Activated naive CD4-positive, alpha-beta T cell treated with Interleukin-2 at 50 U/mL for 16 hours (primary cell): ENCODE measurements at places on chromosomes 5 and 9.

DNA sequence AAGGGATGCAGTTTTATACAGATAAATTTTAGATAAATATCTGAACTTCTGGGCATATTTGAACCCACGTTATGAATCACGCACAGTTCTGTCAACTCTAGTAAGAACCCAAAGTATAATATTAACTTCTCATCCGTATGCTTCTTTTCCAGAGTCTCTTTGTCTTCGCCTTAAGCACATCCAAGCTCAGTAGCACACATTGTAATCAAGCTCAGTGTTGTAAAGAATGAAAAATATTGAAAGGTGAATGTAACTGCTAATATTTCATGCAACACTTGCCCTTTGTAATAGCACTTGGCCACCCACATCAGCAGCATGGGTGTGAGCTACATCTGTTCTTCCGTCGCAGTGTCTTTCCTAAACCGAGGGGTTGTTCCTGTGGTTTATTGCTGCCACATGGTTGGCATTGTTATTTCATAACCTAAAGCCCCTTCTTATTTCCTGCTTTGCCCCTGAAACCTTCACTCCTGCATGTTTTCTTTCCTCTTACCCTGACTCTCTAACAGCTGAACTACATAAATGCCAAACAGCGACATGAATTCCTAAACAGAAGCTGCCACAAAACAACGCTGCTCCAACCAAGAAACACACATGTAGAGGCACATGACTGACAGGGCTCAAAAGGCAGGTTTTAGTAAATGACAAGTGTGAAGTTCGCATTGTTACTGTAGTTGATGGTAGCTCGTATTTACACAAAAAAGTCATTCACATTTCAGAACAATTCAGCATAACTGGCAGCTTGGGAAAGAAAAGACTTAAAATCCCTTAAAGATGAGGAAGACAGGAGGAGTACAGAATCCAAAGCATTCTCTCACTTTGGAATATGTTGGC, 190.1 kb upstream of the MEF2C start:
- no peak for DNase-seq

GRCh38 chr9:77024776-77025545, 5.5 kb downstream of the FOXB2 start:
- no peak for DNase-seq

- no peak for DNase-seq
These were observed 47.6 kb downstream of the DCP2 start for GRCh38 chr5:113024076-113024697.

DNA sequence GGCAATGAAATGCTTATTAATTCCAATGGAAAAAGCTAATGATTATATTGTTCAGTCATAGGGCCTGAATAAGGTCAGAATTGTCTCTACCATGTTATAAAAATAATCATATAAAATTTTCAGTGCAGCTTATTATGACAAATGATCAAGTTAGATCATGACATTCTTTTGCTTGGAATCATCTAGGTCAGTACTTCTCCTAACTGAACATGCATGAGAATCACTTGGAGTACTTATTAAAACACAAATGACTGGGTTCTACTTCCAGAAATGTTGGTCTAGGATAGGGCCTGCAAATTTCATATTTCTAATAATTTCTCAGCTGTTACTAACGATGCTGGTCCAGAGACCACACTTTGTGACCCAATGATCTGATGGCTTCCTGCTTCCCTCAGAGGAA, 806.0 kb upstream of the ZNF608 start:
- DNase-seq, result no peak

- no peak for DNase-seq
These were observed 33.7 kb downstream of the ABITRAM start for GRCh38 chr9:108967916-108968315.

- no peak for DNase-seq
These were observed 71.7 kb downstream of the PCSK5 start for GRCh38 chr9:75962013-75962661.

DNA sequence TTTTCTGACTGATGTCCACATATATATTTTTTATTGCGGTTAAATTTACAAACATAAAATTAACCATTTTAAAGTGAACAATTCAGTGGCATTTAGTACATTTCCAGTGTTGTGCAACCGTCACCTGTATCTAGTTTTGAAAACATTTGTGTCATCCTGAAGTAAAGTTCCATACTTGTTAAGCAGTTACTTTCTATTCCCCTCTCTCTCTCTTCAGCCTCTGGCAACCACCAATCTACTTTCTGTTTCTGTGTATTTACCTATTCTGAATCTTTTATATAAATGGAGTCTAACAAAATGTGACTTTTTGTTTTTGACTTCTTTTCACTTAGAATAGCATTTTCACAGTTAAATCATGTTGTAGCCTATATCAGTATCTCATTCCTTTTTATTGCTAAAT, 480.1 kb upstream of the SMARCA2 start:
- DNase-seq, result no peak

GRCh38 chr5:180959661-180960060, 29.0 kb upstream of the BTNL3 start:
- no peak for DNase-seq

DNA sequence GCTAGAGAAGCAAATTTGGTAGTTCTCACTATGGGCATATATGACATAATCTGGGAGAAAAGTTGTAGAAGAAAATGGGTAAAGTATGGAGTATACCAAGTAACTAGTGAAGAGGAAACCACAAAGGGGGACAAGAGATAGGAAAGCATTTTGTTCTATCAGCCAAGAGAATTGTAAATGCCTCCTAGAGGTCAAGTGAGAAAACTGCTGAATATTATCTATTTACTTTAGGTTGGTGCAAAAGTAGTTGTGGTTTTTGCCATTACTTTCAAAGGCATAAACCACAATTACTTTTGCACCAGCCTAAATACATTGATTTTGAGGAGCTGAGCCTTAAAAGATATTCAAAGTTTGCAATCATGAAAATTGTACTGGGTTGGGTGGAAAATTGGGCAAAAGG, 126.7 kb upstream of the GRHPR start:
- DNase-seq, result no peak

DNA sequence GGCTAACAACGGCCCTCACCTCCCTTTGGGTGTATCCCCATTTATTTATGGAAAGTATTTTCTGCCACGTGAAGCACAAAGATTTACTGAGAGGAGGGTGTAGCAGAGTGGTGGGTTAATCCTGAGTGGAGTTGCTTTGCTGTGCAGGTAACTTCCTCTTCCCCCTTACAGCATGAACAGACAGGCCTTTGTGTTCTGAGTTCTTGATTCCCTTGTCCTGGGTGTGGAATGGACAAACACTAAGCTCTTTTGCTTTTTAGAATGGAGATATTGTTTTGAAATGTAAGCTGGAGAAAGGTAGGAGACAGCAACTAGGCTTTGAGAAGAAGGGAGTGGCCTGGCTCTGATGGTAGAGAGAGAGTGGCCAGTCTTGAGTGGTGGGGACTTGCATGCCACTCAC, 17.1 kb upstream of the GLRX start:
- no peak for DNase-seq

- DNase-seq, result no peak
These were observed 14.5 kb upstream of the KCNMB1 start for GRCh38 chr5:170403675-170404074.

- no peak for DNase-seq
These were observed 31.8 kb upstream of the FGF1 start for GRCh38 chr5:142717582-142718215.

DNA sequence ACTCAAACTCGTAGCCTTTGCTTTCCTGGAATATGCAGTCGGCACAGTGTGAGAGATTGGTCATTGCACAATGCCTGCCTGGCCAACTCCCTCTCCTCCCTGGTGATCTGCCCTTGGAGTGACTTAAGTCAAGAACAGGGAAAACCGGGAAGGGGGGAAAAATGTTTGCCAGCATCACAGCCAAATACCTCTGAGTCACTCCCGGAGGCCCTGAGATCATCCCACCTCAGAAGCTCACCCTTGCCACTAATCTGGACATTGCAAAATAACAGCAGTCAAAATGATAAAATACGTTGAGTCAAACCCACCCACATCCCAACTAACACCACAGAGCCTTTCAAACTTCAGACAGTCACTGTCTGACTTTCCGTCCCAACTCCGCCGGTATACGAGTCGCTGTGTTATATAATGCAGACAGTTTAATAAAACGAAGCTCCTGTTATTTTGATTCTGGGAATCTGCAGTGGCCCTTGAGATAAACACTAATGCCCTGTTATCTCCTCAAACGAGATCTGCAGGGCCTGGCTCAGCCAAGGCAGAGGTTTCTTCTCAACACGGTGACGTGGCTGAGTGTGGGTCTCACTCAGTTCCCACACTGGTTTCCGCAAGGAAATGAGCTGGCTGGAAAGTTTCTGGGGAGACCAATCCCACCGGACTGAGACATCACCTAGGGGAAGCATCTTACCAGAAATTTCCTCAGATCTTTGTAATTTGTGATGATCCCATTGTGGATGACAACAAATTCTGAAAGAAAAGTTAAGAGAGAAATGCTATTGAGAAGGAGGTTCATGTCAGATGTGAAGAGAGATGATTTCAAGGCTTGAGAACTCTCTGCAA, 22.1 kb downstream of the GFPT2 start:
- DNase-seq, result no peak

DNA sequence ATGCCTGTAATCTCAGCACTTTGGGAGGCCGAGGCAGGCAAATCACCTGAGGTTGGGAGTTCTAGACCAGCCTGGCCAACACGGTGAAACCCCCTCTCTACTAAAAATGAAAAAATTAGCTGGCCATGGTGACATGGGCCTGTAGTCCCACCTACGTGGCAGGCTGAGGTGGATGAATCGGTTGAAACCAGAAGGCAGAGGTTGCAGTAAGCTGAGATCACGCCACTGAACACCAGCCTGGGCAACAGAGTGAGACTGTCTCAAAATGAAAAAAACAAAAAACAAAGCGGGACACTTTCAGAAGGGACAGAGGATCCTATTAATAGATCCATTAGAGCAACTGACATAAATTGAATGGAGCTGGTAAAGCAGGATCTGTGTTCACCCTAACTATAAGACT, 89.6 kb upstream of the SGCD start:
- DNase-seq, result no peak

DNA sequence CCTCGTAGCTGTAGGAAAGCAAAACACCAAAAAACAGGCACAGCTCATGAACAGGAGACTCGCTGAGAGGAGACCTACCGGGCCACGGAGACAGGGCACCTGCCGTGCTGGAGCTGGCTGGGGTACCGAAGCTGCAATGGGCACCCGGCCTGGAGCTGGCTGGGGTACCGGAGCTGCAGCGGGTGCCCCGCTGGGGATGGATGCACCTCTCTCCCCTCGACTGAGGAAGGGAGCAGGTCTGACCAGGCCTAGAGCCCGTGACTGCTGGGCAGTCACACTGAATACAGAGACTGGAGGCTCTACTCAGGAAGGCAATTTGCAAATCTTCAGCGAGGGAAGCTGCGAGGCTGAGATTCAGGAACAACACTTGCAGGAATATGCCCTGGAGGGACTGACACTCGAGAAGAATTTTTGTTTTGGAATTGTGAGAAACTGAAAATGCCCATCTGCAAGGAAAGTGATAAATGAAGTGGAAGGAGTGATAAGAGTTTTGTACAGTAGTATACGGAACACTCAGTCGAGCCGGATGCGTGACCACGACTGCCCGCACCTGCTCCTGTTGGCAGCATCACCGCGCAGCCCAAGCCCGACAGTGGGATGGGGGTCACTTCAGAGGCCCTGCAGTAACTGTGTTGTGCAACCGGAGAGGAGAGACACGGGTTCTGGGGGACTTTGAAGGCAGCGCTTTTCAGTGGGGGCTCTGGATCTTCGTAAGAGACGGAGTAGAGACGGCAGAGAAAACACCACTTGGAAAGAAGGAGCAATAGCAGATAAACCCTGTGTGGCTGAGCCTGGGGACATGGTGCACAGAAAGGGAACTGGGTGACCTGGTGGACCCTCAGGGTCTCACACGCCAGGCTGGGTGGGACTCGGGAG, 27.9 kb upstream of the LPCAT1 start:
- no peak for DNase-seq

DNA sequence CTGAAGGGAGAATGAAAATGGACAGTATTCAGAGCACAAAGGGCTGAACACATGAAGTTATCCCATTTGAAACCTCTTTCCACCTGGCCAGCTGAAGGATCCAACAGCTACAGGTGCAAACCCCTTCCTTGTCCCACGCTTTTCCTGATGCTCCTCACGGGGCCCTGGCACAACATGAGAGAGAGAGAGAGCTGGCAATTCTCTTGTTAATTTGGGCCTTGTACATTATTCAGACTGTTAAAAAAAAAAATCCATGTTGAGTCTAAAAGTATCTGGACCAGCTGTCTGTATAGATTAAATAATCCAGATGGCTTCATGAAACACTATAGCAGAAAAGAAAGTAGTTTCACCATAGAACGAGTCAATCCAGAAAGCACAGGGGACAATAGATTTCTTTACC, 74.1 kb downstream of the HMHB1 start:
- DNase-seq, result no peak

- DNase-seq, result no peak
These were observed 505.2 kb upstream of the RGMB start for GRCh38 chr5:98268162-98268860.

- no peak for DNase-seq
These were observed 925 bp downstream of the LIFR start for GRCh38 chr5:38555354-38556087.

DNA sequence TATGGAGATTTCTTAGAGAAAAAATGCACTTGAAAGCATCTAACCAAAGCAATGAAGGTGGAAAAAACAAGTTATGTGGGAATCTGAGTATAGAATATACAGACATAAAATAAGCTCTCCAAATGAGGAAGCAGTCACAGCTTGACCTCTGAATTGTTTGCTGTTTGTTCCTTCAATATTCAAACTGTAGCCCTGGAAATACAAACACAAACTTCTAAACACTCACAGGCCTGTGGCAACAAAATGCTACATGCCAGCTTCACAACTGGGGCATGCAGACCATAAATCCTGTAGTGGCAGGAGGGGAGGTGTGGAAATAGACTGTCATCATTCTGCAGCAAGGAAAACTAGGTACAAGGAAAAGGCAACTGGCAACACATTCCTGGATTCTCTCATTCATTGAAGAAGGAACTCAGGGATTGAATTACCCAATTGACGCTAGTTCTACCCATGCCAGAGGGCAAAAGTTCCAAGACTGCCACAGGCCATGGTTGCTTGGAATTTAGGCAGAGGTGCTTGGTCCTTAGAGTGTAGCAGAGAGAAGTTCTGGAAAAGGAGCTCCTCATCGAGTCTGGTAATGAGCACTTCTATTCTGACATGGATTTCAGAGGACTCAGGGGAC, 349.6 kb downstream of the PDE4D start:
- DNase-seq, result no peak

DNA sequence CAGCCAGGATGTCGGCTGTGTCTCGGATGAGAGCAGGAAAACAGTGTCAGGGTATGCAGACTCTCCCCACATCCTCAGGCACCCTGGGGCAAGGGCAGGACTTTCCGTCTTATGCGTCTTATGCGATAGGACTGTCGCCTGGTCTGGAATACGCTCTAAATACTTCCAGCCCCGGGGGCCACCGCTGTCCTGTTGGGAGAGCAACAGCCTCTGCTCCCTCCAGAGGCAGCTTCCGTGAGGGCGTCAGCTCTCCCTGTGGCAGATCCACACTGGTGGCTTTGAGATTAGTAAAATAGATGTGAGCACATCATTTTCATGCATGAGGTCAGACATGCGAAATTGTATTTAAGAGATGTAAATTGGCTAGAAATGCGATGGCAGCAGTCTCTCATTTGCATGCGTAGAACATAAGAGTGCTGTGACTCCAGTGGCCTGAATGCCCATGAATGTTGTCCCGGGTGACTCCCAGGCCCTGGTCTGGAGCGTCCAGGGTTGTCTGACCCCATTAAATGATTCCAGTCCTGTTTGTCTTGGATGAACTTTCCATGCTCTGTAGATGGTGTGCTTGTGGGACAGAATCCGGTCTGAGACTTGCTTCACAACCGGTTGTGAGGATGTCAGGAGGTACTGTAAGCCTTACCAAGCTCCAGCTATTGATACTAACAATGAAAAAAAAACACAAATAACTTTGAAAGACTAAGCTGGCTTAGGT, 228.2 kb downstream of the SYK start:
- no peak for DNase-seq
